SK-N-SH (cell line): ENCODE measurements at places on chromosomes 2 and 18. TPM values are rescaled to one million over a fixed set of nuclear protein-coding genes. Genes with fewer than 3 reads are reported as not detected.
A peak's percentile ranks its signal among the peaks of the same experiment; 100 is the strongest.

Gene GPR35
- 1.2 and 1.3 TPM in 2 replicates for polyA plus RNA-seq

Gene ZAP70
- 0.05 and 0.08 TPM in 2 replicates for polyA plus RNA-seq

DNA sequence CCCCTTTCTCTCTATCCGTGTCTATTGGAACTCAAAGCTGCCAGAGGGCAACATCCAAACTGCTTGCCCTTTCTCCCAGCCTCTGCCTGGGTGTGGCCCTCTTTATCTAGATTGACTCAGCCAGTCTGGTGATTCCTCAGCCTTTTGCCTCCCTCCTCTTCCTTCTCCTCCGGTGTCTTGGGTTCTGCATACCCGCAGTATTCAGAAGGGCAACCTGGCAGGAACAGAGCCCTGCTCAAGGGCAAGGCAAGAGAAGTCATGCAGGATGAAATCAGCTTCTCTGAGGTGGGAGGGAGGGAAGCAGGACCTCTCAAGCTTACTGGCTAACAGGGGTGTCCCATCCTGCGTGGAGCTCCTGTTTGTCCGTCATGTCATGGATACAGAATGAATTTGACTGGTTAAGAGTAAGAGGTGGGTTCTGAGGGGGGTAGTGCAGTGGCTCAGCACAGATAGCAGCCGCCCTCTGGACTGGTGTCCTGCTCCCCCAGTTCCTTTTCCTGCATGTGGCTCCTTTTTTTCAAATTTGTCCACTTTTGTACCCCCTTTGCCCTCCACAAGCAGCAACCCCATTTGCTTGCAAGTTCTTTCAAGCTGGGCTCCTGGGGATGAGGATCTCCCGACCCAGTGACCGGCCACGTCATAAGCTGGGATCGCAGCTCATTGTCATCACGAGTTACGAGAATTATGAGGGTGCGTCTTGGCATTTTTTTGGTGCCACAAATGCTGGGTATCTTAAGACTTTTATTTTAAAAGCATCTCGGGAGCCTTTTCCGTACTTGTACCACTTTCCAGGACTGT is 154.1 kb downstream of the FHOD3 start:
- H3K4me1 ChIP-seq, result peaks cover 23% of the 10 kb centered on the region
- DNase-seq, result no peak
- no peaks in the 10 kb centered on the region for H3K36me3 ChIP-seq
- no peak overlapping the region for H3K4me3 ChIP-seq
- H3K27ac ChIP-seq, result no peak overlapping the region

GRCh38 chr2:199160677-199161465 is 296.9 kb downstream of the SATB2 start:
- H3K27me3 ChIP-seq, result no peaks in the 10 kb centered on the region
- H3K27ac ChIP-seq, result no peak overlapping the region
- no peak overlapping the region for H3K4me3 ChIP-seq
- H3K4me1 ChIP-seq, result no peaks in the 10 kb centered on the region
- H3K36me3 ChIP-seq, result no peaks in the 10 kb centered on the region

- no peak overlapping the region for H3K4me3 ChIP-seq
- H3K36me3 ChIP-seq, result no peaks in the 10 kb centered on the region
- no peaks in the 10 kb centered on the region for H3K4me1 ChIP-seq
- peak overlapping the region; percentile 85 for H3K27ac ChIP-seq
- H3K27me3 ChIP-seq, result no peaks in the 10 kb centered on the region
Observed at GRCh38 chr2:5911718-5912117, 219.5 kb downstream of the SOX11 start.

DNA sequence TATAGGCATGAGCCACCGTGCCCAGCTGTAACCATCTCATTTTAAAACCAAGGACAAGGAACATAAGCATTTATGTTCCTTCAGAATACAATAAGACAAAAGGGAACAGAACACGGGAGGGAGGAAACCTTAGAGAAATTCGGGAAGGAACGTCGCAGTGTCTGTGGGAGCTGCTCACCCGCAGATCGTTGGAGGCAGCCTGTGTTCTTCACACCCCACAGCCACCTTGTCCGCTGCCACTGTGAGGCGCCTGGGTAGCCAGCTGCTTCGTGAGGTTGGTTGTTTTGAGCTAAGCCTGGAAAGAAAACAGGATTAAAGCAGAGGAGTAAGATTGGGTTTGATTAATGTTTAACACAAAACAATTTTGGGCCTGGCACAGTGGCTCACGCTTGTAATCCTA is 250.0 kb downstream of the FHOD3 start:
- H3K27me3 ChIP-seq, result no peaks in the 10 kb centered on the region
- no peaks in the 10 kb centered on the region for H3K4me1 ChIP-seq
- no peaks in the 10 kb centered on the region for H3K36me3 ChIP-seq
- no peak overlapping the region for H3K4me3 ChIP-seq
- DNase-seq, result no peak
- H3K27ac ChIP-seq, result no peak overlapping the region

- H3K4me3 ChIP-seq, result no peak overlapping the region
- H3K4me1 ChIP-seq, result peaks cover 9% of the 10 kb centered on the region; the same call in 1 of the 2 replicates
- no peaks in the 10 kb centered on the region for H3K36me3 ChIP-seq
- no peaks in the 10 kb centered on the region for H3K27me3 ChIP-seq
- DNase-seq, result no peak
- H3K27ac ChIP-seq, result no peak overlapping the region
Observed at GRCh38 chr2:3628241-3628679, 29.7 kb upstream of the ALLC start.

GRCh38 chr2:135916207-135916606 is 40.0 kb upstream of the MCM6 start:
- peak; percentile 20 for DNase-seq
- H3K27ac ChIP-seq, result no peak overlapping the region
- H3K4me3 ChIP-seq, result no peak overlapping the region; the same call in 1 of the 2 replicates
- H3K36me3 ChIP-seq, result peaks cover 39% of the 10 kb centered on the region
